HCEC 1CT (cell line): ENCODE measurements at places on chromosomes 6 and 20.
A peak's percentile ranks its signal among the peaks of the same experiment; 100 is the strongest.

- no peak for DNase-seq
Measured at GRCh38 chr6:25277386-25277785, 1.8 kb upstream of the CARMIL1 start.

GRCh38 chr6:53399027-53399344 is 50.2 kb upstream of the ELOVL5 start:
- no peak for DNase-seq

GRCh38 chr6:164322533-164322932 is 908.0 kb downstream of the QKI start:
- peak; percentile 63 for DNase-seq

- peak; percentile 29 for DNase-seq
Measured at GRCh38 chr6:56714273-56714672, 71.6 kb upstream of the DST start.

DNA sequence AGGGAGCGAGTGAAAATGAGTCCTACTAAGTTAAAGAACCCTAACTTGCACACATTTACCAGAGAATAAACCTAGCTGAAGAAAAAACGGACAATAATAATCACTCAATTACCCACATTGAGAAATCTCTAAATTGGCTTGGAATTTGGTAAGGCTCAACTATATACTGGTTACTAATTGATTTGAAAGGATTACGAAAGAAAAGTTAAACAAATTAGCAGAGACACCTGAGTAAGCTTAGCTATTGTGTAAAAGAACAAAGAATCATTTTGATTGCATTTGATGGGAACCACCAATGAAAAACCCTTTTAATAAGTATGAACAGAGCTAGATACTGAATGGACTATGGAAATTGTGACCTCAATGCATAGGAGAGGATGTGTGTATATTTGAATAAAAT is 118.6 kb upstream of the ADGRF1 start:
- no peak for DNase-seq

GRCh38 chr6:156167016-156167624 is 610.1 kb upstream of the ARID1B start:
- DNase-seq, result no peak

- peak; percentile 43 for DNase-seq
Measured at GRCh38 chr6:138004430-138005287, 102.6 kb downstream of the PERP start.

- DNase-seq, result peak; percentile 89
Measured at GRCh38 chr6:74578339-74578738, 627.5 kb downstream of the COL12A1 start.

- no peak for DNase-seq
Measured at GRCh38 chr6:65191471-65191870, 515.6 kb downstream of the EYS start.

DNA sequence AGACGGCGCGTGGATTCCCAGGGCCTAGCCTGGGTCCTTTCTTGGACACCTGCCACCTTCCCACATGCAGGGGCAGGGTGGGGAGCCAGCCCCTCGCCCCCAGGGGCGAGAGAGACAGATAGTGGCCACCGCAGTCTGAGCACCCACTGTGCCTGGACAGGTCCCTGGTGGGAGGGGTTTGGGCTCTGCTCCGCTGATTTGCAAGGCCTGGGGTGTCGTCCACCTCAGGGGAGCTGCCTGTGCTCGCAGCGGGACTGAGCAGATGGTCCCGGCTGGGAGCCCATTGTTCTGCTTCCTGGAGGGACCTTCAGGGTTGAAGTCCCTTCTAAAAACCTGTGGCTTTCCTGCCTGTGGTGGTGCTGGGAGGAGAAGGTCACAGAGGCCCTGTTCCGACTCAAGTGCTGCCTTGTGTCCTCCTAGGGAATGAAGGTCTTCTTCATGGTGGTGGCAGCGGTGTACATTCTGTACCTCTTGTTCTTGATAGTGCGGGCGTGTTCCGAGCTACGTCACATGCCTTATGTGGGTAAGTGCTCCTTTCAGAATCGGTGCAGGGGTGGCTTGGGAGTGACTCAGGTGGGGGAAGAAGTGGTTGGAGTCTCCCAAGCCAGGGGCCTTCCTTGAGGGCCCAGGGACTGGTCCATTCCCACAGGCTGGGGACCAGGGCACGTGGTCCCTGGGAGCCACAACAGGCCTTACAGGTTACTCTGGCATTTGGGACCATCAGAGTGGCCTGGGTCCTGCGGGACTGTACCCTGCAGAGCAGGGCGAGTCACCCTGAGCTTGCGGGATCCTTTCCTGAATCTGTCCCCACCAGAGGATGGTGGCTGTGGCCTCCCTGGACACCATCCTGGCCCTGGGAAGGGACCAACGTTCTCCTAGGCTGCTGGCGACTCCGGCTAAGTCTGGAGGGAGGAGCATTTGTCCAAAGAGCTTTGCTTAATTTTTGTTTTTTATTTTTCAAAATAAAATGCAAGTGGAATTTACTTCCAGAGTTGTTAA is 19.6 kb downstream of the DYNLT1 start:
- no peak for DNase-seq

DNA sequence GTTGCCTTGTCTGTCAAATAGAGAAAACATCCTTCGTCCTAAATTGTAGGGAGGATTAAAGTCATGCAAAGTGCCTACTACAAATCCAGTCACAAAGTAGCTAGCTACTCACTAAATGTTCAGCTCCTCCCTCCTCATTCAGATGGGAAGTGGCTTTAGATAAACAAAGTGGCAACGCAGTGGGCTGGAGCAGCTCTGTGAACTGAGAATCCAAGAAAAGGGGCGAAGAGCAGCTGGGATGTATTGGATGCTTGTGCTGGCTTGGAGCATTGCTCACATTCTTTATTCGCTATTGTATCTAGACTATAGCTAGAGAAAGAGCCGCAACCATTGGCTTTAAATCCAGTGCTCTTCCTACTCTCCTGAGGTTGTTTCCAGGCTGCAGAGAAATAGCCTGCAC is 10.3 kb downstream of the MOG start:
- DNase-seq, result no peak

- DNase-seq, result no peak
Measured at GRCh38 chr6:91852252-91852651, 1265.4 kb upstream of the MAP3K7 start.

DNA sequence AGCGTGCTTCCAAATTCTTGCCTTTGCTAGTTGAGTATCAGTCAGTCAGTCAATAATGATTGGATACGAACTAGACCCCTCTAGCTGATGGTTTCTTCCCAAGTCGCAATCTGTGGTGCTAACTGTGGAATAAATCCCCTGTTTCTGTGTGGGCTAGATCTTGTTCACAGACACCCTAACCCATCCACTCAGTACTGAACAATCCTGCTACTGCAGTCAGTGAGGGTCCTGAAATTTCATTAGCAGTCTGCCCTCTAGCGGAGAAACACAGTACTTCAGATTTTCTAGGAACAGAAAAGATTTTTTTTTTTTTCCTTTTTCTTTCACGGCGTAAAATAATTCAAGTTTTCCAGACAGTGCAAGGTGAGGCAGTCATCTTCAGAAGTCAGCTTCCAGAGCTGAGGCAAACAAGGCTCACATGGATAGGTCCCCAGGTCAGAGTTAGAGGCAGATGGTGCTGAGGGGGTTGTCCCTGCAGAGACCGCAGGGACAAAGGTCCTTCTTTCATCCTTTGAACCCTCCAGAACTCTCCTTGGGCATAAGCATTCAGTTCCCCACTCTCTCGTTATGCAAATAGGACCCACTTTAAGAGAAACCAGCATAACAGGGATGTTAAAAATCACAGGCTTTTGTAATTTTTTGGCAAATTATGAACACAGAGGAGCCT is 119.6 kb downstream of the SCML4 start:
- peak; percentile 21 for DNase-seq

DNA sequence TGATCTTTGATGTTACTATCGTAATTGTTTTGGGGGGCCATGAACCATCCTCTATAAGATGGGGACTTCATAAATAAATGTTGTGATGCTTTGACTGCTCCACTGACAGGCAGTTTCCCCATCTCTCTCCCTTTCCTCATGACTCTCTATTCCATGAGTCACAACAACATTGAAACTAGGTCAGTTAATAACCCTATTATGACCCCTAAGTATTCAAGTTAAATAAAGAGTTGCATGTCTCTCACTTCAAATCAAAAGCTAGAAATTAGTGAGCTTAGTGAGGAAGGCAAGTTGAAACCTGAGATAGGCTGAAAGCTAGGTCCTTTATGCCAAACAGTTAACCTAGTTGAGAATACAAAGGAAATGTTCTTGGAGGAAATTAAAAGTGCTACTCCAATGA is 491.0 kb downstream of the HAO1 start:
- DNase-seq, result peak; percentile 64

DNA sequence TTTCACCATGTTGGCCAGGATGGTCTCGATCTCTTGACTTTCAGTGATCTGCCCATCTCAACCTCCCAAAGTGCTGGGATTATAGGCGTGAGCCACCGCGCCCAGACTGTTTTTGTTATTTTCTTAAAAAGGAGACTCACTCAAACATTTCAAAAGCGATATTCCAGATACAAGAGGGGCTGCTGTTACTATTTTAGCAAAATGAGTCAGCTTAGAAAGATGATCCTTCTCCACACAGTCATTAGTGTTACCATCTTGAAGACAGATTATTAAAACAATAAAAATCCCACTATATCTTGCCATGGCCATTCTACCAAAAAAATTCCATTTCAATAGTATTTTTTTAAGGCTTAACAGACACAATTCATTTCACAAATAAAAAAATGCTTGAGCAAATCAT is 102.8 kb downstream of the PREP start:
- DNase-seq, result no peak

DNA sequence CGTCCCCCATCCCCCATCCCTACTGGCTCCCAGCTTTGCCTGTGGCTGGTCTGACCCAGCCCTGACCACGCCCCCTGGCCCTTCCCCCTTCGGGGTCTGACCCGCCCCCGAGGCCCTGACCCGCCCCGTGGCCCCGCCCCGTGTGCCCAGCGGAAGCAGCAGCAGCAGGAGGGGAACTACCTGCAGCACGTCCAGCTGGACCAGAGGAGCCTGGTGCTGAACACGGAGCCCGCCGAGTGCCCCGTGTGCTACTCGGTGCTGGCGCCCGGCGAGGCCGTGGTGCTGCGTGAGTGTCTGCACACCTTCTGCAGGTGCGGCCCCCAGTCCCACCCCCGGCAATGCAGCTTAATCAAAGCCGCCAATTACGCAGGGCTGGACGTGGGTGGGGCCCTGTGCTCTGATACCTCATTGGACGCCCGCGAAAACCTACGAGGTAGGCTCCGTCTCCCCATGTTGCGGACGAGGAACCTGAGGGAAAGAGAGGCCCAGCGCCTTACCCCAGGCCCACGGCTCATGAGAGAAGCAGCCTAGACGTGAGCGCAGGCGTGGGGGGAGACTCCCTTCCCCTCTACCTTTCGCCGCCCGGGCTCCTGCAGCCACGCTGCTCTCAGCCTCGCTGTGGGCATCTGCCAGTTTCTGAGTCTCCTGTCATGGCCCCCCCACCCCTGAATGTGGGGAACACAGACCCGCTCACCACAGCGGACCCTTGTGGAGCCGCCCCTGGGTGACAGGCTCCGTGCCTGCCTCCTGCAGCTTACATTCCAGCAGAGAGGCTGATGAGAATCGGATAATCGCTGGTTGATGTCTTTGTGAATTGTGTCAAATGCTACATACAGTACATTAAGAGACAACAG is 12.8 kb downstream of the RBCK1 start:
- DNase-seq, result no peak

GRCh38 chr6:15268137-15268908 is 22.5 kb downstream of the JARID2 start:
- DNase-seq, result no peak

- no peak for DNase-seq
Measured at GRCh38 chr6:113112086-113112485, 745.1 kb upstream of the MARCKS start.

DNA sequence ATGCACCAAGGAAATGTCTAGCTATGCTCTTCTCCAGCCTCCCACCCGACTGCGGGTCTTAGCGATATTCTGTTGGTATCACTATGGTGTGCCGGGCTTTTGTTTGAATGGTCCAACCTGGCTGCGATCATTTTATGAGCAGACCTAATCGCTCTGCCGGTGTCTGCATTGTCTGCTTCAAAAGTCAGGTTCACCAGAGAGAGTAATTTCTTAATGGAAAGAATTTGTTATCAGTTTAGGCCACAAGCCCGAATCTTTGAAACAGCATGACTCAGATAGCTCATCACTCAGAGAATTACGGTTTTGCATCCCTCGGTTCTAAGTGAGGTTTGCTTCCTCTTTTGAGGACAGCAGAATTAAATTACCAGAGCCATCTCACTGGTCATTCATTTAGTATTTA is 521.0 kb upstream of the ARID1B start:
- no peak for DNase-seq

DNA sequence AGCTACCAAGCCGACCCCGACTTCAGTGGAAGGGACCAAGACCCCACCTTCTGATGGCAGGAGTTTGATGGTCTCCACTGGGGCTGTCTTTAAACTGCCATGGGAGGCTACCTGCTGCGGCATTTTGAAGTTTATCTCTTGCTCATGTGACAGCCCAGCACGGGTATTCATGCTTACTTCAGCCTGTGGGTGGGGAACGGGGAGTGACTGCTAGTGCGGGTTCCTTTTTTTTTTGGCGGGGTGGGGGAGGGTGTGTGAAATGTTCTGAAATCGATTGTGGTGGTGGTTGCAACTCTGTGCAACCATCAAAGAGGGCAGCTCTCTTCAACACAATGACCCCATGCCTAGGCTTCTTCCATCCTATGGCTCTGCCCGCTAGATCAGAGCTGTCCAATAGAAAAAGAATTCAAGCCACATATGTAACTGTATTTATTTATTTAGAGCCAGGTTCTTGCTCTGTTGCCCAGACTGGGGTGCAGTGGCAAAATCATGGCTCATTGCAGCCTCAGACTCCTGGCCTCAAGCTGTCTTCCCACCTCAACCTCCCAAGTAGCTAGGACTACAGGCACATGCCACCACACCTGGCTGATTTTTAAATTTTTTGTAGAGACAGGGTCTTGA is 53.7 kb downstream of the PPP1R16B start:
- DNase-seq, result no peak

- DNase-seq, result peak; percentile 47
Measured at GRCh38 chr6:108497883-108498282, 62.8 kb upstream of the FOXO3 start.

GRCh38 chr20:20411402-20411801 is 43.5 kb downstream of the INSM1 start:
- DNase-seq, result no peak

DNA sequence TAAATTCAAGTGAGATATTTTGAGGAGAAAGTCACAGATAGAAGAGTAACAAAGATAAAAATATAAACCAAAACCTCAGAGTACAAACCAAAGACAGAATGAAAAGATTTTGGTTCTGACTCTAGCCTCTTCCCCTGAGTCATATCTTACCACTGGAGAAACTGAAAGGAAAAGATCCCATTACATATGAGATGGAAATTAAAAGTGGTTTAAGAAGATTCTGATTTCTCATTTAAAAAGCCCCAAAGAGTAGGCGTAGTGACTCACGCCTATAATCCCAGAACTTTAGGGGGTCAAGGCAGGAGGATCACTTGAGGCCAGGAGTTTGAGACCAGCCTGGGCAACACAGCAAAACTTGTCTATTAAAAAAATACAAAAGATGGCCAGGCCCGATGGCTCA is 30.6 kb downstream of the SPINT4 start:
- DNase-seq, result no peak
